GM13977 (cell line): ENCODE measurements at places on chromosomes 2 and 18.

GRCh38 chr2:120007851-120008250 lies 5.0 kb upstream of the EPB41L5 start:
- DNase-seq = no peak

DNA sequence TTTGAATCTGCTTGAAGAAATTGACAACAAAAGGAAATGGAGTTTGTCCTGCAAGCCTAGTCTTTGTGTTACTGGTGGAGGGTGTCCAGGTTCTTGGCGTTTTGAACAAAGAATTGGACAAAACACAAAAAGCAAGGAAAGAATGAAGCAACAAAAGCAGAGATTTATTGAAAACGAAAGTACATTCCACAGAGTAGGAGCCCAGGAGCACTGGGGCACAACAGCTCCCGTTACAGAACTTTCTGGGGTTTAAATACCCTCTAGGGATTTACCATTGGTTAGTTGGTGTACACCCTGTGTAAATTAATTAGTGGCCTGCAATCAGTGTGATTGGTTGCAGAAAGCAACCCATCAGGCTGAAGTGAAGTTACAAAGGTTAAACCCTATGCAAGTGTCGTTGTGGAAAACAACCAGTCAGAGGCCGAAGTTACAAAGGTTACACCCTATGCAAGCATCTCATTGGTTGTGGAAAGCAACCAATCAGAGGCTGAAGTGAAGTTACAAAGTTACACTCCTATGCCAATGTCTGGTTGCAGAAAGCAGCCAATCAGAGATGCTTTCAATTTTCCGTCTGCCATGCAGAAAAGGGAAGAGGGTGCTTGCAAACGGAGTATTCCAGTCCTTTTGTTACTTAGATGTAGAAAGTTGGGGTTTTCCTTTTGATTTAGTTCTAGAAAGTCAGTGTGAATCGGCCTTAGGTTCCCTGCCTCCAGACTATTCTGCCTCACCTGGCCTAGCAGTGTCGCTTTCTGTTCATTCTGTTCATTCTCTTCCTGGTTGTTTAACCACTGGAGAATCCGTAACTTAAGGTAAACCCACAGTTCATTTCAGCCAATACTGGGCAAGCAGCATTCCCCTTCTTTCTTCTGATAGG lies 47.6 kb upstream of the PTH2R start:
- DNase-seq = no peak

DNA sequence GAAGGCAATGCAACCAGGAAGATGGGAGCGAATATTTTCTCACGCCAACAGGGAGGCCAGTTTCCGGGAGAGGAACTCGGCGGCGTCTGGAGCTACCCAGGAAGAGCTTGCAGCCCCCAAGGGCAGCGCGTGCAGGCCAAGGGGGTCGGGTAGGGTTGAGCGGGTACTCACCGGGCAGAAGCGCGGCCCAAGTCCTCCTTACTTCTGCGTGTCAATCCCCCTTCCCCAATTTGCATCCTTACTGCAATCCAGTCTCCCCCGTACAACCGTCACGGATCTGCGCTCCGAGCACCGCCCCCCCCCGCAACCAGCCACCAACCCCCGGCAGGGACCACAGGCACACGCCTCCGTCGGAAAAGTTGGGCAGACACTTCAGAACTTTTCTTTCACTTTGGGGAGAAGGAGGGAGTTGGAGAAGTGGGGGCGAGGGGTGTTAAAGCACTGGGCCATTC lies 1.3 kb downstream of the ATP8B1 start:
- DNase-seq = peak; percentile 14

DNA sequence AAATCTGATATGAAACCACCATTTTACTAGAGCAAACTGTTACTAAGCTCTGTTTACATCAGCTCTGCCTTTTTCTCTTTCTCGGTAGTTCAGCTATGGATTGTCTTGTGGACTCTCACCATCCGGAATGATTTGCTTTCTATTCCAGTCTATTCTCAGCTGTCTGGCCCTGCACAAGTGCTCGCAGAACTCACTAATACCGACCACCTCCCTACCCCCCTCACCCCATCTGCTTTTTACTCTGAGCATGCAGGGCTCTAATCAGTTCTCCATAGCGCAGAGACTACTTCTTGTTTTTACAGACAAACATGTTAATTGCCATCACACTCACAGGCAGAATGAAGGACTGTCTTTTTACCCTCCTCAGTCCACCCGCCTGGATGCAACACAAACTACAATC lies 180.7 kb upstream of the POU3F3 start:
- DNase-seq = no peak

- DNase-seq = no peak
These were observed 18.8 kb downstream of the YPEL5 start for GRCh38 chr2:30165617-30166016.

DNA sequence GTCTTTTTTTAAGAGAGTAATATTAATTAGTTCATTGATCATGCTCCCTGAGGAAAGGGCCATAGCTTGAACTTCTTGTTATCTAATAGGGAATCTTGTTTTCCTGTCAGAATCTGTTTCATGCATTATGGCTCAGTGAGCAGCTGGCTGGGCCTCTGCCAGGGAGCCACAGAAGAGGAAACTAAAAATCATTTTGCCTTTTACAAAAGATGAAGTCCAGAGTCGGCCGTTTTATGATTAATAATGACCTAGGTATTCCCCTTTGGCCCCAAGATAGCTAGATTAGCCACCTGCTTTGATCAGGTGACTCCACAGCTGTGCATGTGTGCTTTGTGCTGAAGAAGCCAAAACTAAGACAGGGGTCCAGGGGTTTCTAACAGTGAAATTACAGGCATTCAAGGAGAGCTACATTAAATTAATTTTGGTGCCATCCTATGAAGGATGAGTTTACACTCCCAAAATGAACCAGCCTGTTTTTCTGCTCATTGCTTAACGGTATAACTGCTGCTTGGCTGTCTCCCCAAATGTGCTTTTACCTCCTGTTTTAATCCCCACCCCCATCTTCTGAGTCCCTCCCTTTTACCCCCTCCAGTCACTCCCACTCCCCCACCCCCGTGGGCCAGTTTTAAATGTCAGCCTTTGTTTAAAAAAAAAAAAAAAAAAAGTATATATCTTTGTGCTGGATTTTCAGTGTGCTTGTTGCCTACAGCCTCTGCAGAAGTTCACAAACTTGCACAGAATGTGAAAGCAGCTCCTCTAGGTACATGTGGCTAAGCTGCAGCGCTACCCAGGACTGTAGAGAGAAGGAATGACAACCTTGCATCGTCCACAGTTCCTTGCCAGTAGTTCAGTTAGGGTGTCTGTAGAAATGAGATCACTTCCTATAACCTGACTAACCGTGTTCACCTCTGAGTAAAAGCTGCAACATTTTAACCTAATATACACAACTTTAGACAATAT lies 93.1 kb downstream of the CABLES1 start:
- peak; percentile 64 for DNase-seq

- no peak for DNase-seq
These were observed 62.0 kb upstream of the POMC start for GRCh38 chr2:25230198-25230947.

DNA sequence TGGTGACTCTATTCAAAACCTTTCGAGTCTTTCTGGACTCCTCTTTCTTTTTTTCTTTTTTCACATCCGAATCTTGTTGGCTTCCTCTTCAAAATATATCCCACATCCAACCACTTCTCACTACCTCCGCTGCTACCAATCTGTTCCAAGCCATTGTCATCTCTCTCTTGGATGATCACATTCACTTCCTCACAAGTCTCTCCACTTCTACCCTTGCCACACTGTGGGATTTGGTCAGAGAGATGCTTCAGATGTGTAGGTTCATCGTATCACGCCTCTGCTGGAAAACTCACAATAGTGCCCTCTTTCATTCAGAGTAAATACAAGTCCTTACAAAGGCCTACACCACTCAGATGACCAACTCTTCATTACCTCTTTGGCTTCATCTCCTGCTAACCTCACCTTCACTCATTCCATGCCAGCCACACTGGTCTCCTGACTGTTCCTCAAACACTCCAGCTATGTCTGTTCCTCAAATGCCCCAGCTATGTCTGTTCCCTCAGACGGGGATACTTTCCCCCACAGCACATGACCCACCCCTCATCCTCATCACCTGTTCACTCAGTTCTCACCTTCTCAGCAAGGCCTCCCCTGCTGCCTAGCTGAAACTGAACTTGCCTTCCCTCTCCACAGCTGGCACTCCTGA lies 67.2 kb upstream of the PELI1 start:
- DNase-seq = no peak

- no peak for DNase-seq
These were observed 66.1 kb upstream of the ATG16L1 start for GRCh38 chr2:233185330-233185729.

DNA sequence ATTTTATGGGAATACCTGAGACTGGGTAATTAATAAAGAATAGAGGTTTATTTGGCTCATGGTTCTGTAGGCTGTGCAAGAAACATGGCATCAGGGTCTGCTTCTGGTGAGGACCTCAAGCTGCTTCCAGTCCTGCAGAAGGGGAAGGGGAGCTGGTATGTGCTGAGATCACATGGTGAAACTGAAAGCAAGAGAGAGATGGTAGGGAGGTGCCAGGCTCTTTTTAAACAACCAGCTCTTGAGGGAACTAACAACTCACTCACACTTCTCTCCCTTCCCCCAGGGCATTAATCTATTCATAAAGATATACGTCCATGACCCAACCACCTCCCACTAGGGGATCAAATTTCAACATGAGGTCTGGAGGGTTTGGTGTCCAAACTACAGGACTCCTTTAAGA lies 40.1 kb downstream of the AGPS start:
- DNase-seq = no peak

DNA sequence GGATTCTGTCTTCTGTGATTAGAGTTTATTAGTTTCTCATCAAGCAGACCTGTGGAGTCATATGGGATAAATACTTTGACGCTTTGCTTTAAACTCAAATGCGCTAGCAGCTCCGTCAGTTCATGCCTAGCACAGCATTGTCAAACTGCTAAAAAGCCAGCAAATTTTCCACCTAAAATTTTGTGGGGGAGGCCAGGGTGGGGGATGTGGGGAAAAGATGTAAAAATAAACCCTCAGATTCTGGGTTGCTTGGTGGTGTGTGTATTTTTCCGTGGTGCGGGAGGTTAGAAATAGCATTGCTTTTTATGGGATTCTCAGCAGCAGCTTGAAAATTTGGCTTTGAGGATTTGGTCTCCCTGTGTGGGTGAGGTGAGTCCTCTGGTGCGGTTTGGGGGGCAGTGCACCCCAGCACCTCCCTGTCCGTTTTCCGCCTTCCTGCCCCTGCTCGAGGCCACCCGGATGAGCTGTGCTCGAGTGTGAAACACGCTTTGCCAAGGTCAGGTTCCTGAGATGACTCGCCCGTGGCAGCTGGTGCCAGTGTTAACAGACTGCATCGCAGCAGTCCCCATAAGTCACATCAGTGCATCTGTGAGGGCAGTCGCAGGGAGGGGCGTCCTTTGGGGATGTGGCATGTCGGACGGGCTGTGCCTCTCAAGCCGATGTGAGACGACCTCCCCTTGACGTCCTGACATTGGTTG lies 65.9 kb downstream of the LDLRAD4 start:
- DNase-seq = no peak

GRCh38 chr2:70124983-70125480 lies 37.8 kb downstream of the PCBP1 start:
- DNase-seq = peak; percentile 60

GRCh38 chr2:30628341-30628740 lies 178.9 kb downstream of the CAPN13 start:
- no peak for DNase-seq

DNA sequence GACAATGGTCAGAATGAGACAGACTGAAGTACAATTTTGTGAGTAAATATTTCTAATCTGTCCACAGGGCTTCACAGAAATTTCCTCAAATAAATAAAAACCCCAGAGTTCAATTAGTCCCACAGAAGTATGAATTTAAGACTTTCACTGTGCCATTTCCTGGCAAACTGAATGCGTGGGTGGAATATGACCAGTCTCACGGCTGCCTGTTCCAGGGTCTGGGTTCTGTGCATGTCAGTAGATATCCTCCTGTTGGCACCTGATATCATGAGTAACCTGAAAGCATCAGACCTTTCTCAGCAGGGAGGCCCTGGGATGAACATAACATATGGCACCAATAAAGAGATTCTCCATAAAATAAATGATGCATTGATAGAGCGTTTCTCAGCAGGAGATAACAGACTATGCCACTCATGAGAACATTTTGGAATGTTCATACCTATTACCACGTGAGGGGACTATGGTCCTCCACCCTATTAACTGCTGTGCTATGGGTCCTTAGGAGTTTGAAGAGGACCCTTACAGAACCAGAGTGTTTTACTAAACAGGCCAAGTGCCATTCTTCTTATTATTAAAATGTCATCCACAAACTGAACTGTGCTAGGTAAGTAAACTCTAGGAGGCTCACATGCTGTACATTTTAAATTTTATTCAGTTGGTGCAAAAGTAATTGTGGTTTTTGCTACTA lies 10.6 kb upstream of the MALL start:
- DNase-seq = no peak

DNA sequence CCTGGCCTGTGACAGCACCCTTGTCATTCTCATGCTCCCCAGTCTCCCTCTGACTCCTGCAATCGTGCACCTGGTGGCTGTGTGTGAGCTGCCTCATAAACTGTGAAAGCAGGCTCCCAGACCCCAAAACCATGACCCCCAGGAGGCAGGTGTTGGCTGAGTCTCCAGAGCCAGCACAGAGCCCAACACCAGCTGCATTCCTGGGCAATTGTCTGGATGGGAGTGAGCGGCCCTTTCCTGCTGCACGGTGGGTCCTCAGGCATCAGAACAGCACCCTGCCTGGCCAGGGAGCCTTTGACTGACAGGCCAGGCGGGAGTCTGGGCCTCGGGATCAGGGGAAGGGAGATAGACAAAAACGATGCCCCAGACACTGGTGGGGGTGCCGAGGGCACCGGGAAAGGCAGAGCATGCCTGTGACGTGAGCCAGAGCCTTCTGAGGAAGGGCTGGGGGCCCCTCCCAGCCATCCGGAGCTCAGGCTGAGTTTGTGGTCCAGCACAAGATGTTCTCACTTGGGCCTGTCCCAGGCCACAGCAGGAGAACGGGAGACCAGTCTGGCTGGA lies 135.1 kb upstream of the GPC1 start:
- no peak for DNase-seq

DNA sequence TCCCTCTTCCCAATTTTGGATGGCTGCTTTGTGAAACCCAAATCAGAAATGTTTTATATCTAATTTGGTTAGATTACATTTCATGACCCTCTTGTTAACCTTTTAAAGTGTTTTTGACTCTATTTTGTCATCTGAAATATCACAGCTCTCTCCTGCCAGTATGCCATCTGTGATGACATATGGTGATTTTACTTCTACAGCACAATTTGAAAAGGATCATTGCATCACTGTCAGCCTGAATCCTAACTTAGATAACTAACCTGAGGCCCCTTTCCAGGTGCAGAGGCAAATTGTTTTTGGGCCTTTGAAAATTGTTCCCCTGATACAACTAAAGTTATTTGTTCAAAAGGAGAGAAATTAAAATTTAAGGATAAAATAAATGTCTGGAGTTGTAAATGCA lies 1023.4 kb upstream of the LRRTM1 start:
- DNase-seq = no peak

- DNase-seq = no peak
These were observed 24.2 kb upstream of the SERPINE2 start for GRCh38 chr2:224063298-224063648.
